ENCODE measurements at places on chromosomes 1 and 21.

GRCh38 chr21:42146273-42146805 is 72.6 kb upstream of the ABCG1 start:
- no peak for DNase-seq

GRCh38 chr1:246708166-246708565 is 16.0 kb upstream of the SCCPDH start:
- DNase-seq = no peak

DNA sequence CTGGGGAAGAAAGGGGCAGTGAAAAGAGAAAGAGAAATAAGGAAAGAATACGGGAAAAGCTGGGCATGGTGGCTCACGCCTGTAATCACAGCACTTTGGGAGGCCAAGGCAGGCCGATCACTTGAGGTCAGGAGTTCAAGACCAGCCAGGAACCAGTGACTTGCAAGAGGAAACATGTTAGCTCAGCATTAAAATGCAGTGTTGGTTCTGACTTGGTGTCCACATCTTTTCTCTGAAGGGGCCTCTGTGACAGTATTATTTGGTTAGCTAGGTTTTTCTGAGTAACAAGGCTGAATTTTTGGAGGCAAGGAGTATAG is 26.8 kb downstream of the IER5 start:
- DNase-seq = no peak

DNA sequence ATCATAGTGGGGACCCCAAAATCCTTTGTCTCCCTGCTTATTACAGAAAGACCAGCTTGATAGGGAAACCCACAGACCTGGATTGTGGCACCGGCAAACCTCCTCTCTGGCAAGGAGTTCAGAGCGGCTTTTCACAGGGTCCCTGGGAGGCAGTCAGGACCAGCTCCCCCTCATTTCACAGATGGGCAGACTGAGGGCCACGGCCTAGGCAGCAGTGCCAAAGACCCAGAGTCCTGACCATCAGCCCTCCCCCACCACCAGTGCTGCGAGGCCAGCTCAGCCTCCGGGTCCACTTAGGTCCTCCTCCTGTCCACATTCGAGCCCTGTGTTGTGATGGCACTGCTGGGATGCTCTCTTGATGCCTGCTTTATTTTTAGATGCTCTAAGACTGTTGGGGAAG is 57.2 kb downstream of the CAMK2N1 start:
- DNase-seq = no peak

- no peak for DNase-seq
Measured at GRCh38 chr1:7767176-7767575, 3.9 kb upstream of the VAMP3 start.

GRCh38 chr1:221888218-221888617 is 146.3 kb upstream of the DUSP10 start:
- no peak for DNase-seq
